ENCODE measurements at places on chromosomes 7 and 10.
A peak's percentile ranks its signal among the peaks of the same experiment; 100 is the strongest.

DNA sequence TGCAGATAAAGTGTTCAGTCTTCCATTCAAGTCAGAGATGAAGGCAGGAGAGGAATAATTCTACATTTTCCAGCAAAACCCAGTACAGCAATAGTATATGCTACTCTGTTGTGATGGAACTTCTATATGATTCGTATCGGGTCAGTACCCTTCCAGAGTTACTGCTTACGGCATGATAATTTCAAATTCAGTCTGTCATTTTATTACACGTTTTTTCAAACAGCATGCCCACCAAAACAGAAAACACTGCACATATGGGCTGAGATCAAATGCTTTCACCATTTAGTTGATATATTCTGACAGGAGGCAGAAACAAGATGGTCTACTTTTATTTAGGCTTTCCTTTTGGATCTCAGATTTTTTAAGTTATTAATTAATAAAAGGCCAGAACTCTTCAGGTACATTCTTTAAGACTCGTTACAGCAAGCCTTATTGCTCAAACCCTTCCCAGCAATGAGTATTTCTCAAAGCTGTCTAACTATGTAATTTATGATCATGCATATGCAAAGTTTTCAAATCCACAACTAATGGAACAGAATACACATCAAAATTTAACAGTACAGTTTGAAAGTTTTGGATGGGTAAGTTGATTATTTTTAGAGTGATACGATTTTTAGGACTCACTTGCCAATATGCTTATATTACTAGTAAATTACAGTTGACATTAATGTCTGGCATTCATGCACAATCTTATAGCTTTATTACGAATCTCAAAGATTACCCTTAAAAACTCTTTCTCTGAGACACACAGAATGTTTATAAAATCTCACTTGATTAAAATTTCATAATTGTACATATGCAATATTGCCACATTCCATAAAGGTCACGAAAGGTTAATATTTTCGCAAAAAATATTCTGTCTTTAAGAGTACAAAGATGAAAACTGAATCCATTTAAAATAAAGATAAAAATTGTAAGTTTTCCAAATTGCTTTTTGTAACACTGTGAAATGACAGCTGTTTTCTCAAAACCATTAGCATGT lies 91.0 kb downstream of the ANK3 start:
- DNase-seq, result no peak

- DNase-seq, result peak; percentile 75
Observed at GRCh38 chr10:102450374-102451104, 804 bp downstream of the C10orf95 start.

DNA sequence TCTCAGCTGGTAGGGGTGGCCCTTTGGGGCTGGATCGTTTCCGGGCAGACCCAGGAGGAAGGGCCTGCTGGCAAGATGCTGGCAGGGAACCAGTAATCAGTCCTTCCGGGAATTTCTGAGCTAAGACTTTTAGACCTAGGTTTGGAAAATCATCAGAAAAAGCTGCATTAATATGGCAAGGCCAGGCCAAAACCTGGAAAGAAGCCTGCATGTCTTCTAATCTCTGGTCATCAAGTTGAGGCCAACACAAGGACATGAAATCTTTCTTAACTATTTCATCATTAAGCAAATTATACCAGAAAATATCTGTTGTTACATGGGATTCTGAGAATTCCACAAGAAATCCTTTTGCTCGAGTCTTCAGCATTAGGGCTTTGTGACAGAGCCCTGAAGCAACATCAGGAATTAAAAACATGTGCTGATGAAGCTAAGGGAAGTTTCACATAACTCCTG lies 19.9 kb downstream of the CPA1 start:
- no peak for DNase-seq

DNA sequence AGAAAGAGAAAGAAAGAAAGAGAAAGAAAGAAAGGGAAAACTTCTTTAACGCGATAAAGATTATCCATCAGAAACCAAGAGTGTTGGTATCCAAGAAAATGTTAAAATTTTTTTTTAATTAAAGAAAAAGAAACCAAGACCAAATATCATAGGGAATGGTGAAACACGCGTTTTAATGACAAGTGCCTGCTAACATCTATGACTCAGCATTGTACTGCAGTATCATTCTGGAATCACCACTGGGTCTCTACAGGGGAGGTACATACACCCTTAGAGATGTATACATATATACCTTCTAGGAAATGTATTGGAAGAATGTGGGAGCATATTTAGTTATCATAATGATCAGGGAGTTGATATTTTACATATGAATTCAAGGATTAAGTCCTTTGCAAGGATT lies 32.1 kb upstream of the PIK3AP1 start:
- no peak for DNase-seq

DNA sequence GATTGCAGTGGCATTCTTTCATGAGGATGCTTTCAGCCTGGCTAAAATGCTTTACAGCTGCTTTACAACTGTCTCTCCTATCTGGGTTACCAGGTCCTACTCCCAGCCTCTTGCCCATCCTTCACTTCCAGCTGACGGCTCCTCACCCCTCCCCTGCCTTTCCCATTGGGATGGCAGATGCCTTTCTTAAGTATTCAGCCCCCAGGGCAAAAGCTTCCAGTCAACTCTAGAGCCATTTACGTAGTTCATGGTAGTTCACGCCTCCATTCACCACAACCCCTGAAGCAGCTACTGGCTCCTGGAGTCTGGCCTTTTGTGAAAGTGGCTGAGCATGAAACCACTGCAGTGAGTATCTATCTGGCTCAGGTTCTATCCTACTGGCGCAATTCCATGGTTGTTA lies 17.2 kb upstream of the BMPER start:
- no peak for DNase-seq

GRCh38 chr7:29486191-29486700 lies 77.4 kb upstream of the PRR15 start:
- no peak for DNase-seq

DNA sequence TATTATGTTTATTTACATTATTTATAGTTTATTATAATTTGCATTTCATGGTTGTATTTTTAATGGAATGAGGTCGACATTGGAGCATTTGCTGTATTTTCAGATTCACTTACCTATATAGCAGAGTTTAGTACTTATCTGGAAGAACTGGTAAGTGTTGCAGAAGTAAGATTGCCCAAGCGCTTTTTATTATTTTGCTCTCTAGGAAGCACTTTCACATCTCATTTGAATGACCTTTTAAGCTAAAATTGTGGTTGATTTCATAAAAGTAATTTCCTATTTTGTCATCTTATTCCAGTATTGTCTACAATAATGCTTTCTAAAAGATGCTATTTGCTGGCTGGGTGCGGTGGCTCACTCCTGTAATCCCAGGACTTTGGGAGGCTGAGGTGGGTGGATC lies 28.6 kb downstream of the SEC61A2 start:
- no peak for DNase-seq

DNA sequence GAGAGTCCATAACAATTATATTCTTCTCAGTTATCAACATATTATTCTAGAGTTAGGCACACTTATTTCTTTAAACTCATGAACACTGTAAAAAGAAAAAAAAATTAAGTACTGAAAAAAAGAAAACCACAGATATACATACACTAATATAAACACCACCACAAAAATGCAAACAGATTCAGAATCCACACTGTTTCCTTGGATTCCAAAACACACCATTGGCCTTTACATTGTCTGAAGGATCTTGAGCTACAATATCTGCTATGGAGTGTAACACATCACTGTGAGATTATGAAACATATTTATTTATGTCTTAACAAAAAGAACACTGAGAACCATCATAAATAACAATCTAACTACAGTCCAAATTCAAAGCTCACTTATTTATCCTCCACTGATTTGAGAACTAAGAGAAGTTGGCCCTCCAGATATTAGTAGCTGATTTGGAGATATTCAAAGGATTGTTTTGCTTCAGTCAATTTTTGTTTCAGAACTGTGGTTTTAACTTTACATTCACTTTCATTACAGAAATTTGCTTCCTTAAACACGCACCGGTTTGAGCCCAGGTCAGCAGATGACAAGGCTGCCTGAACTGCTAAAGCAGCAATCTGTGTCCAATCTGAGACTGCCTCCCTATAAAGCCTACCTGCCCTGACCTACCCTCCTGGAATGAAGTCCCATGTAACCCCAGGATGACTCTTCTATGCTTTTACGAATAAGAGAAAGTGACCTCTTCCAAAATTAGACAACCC lies 47.0 kb upstream of the CDK1 start:
- no peak for DNase-seq

DNA sequence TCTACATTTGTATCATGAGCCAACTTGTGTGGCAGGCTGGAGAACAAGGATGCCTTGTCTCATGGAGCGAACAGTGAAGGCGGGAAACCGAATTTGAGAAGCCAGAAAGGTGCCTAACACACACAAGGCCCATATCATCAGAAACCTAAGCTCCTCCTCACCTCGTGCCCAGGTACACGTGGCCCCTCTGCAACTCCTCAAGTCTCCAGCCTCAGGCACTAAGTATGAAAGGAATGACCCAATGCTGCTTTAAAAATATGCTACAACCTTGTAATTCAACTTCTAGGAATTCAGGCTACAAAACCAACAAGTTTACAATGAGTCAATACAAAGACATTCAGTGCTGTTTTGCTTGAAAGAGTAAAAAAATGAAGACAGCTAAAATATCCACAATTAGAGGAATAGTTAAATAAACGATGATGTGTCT lies 95.7 kb downstream of the CDK6 start:
- no peak for DNase-seq

GRCh38 chr7:23472956-23473843 lies 2.9 kb upstream of the IGF2BP3 start:
- DNase-seq, result no peak

- no peak for DNase-seq
Observed at GRCh38 chr7:87147500-87147899, 4.8 kb upstream of the DMTF1 start.

DNA sequence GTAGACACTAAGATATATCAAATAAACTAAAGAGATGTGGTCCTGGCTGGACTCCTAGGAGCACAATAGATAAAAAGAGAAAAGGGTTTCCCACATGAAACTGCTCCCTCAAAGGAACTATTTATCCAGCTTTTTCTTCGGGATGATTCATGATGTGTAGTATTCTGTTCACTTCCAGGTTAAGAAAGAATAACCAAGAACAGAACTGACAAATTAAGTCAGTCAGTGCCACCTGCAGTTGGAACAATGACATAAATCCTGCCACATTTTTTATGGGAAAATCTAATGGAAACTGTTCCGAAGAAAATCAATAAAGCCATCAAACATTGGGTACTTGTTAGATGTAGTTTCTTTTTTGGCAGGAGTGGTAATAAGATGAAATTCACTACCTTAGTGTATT lies 87.1 kb downstream of the POLR1F start:
- no peak for DNase-seq

GRCh38 chr10:46091080-46091827 lies 45.2 kb upstream of the MSMB start:
- DNase-seq, result no peak

DNA sequence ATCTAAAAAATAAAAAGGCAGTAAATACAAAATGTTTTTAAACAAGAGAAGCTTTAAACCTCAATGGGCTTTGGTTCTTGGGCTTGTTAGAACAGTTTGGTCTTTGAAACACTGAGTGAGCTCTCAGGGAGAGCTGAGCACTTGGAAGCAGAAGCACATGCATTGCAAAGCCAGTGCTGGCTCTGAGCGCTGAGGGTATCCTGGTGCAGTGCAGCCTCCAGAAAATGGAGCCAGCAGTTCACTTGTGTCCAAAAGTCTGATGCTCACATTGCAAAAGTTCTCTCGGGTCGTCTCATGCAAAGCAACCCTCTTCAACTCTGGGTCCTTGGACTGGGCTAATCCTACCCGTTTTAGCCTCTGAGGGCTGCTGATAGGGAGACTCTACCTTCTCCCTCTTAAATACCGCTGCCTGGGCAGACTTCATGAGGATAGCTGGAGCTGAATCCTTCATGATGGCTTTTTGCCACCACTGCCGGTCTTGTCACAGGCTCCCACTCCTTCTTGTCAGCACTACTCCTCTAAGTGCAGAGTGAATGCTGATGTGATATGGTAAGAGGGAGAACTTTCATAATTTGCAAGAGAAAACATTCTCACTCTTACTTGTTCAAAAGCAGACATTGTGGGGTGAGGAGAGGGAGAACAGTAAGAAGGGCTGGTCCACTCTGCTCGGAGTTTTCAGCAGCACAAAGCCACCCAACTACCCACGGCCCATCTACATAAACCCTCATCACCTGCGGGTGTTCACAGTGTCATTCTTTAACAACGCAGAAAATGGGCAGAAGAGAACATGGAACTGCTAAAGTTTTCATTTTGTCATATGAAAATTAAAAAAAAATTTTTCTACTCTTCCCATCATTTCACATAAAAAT lies 42.2 kb upstream of the BMPER start:
- DNase-seq, result no peak

DNA sequence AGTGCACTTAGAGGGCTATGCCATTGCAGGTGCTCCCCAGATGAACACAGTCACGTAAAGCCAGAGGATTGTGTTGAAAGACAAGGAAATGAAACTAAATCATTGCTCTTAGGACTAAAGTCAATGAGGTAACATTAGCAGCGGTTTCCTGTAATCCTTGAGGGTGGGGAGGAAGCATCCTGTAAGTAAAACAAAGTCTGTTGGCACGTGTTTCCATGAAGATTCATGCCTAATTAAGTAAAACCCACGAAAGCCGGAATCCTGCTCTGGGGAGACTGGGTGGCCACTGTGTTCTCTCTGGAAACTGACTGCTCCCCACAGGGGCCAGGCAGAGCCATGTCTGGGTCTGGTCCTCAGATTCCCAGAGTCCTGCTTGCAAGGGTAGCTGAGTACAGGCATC lies 18.3 kb downstream of the STEAP1B start:
- no peak for DNase-seq

GRCh38 chr7:94350734-94351133 lies 44.0 kb upstream of the COL1A2 start:
- DNase-seq, result no peak

- no peak for DNase-seq
Observed at GRCh38 chr10:99124376-99124775, 111.3 kb downstream of the HPSE2 start.

- no peak for DNase-seq
Observed at GRCh38 chr7:156903232-156903909, 10.4 kb upstream of the LMBR1 start.

DNA sequence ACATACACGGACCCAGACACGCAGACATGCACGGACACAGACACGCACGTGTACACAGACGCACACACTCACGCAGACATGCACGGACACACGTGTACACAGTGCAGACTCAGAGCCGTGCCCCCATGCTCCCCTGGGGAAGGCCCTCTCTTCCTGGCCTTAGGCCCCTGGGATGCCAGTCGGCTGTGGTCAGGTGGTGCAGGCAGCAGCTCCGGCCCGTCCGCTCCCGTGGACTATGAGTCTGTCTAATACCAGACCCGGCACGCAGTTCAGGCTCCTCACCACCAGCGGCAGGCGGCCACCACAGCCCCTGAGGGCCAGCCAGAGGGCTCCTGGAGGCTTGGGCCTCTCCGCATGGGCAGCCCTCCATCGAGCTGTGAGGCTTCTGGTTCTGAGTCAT lies 52.0 kb upstream of the NKX6-2 start:
- DNase-seq, result no peak

DNA sequence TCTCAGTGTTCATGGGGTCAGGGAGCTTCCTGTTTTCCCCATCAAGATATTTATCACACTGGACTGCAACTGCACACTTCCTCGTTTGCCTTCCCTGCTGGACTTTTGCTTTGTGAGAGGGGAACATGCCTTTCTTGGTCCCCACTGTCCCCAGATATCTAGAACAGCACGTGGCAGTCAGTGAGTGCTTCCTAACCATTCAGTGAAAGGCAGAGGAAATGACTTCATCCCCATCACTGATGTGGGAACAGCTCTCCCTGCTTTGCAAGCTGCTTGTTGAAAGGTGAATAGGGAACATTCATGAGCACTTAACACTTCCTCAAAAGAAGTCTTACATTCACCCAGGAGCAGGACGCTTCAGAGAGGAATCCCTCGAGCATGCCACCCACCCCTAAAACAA lies 135.4 kb downstream of the MYOF start:
- no peak for DNase-seq

- DNase-seq, result peak; percentile 54
Observed at GRCh38 chr10:97210543-97210960, 24.8 kb upstream of the SLIT1 start.

All from activated T-cell treated with anti-CD3 and anti-CD28 coated beads for 24 hours (primary cell).